ENCODE measurements at places on chromosomes 7 and 10. TPM values are rescaled to one million over a fixed set of nuclear protein-coding genes. Genes with fewer than 3 reads are reported as not detected.

DNA sequence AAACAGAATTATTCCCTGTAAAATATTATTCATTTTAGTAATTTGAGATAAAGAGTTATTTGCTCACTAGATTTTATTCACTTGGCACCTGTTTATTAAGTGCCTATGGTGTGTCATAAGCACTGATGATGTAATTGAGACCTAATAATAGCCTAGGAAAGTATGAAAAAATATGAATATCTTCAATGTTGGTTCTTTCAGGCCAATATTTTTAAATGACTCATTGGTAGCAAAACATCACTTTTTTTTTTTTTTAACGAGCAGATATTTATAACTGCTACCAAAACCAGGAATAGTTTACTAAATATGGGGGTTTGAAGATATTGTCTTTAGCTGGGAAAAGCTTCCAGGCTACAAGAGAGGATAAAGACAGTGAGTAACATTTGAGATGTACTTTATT, 228.0 kb downstream of the PRKG1 start:
- no peak for DNase-seq

DNA sequence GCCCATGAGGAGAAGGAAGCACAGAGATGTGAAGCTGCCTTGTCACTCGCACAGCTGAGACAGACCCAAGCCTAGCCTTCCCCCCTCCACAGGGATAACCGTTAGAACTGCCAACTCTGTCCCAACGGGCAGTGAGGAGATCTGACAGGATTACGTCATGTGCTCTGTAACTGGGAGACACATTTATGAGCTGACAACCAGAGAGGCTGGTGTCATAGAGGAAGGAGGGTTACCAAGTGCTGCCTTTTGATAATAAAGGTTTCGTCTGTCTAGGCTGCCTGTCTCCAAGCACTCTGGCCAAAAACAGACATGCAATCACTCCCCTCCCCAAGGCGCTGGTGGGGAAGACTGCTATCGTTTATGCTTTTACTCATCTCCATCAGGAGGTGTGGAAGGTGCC, 165.9 kb downstream of the PLXNA4 start:
- DNase-seq, result no peak

DNA sequence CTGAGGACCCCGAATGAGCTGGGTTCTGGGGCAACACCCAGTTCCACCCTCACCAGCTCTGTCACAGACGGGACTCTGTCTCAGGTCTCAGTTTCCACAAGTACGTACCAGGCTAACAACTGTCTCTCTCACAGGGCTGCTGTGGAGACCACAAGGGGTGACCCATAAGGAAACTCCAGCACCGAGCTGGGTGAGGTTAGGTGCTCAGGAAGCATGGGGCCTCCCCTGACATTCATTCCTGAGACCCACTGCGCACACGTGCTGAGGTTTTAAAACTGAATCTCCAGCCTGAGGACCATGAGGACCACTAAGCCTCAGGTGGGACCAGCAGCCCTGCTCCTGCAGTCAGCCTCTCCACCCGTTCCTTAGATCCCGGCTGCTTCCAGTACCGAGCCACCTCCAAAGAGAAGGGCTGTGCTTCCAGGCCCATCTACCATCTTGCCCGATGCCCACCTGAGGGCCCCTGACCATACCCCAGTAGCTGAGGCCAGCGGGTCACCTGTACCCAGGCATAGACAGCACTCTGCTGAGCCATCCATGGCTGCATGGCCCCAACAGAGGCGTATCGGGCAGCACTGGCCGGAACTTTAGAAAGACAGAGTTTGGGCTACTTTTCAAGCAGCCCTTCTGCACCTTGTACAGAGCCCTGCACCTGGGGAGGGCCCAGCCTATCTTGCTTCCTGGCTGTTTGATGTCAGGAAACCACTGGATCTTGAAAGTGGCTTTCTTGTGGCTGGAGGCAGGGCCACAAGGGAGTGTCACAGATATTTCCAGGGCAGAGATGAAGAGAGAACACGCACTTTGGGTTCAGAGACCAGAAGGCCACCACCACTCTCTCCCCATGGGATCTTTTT, 18.7 kb downstream of the HSPA12A start:
- no peak for DNase-seq

- no peak for DNase-seq
Observed at GRCh38 chr7:105118612-105119600, 104.9 kb downstream of the KMT2E start.

UPK3BL1 gene
- total RNA-seq, result 4.7 TPM

IDI2 gene
- total RNA-seq, result not detected

PRKG1 gene
- 68.3 TPM for total RNA-seq

Data from G401 (cell line).